ENCODE measurements at places on chromosomes 5 and 9.

DNA sequence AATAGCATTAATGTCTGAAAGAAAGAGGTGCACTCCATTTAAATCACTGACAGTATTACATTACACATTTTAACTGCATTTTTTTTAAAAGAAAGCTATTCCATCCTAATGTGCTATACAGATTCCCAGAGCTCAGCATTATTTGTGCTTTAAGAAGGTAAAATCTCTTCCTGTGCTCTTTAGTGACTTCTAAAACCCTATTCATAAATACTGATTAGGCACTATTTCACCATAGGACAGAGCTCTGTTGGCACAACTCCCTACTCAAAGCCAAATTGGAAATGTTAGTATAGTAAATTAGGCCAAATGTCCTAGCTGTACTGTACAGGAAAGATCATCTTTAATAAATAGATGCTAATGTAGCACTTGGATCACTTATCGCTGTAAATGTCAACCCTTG, 262.5 kb downstream of the TUSC1 start:
- no peak for DNase-seq

GRCh38 chr9:125632321-125633115, 74.5 kb downstream of the MAPKAP1 start:
- DNase-seq: no peak

GRCh38 chr5:1791176-1791575, 8.5 kb downstream of the MRPL36 start:
- DNase-seq: no peak

GRCh38 chr5:130045334-130045733, 141.1 kb downstream of the CHSY3 start:
- no peak for DNase-seq

- no peak for DNase-seq
Measured at GRCh38 chr5:96716007-96716406, 53.8 kb downstream of the CAST start.

- DNase-seq: no peak
Measured at GRCh38 chr9:114500697-114501292, 4.5 kb downstream of the WHRN start.

DNA sequence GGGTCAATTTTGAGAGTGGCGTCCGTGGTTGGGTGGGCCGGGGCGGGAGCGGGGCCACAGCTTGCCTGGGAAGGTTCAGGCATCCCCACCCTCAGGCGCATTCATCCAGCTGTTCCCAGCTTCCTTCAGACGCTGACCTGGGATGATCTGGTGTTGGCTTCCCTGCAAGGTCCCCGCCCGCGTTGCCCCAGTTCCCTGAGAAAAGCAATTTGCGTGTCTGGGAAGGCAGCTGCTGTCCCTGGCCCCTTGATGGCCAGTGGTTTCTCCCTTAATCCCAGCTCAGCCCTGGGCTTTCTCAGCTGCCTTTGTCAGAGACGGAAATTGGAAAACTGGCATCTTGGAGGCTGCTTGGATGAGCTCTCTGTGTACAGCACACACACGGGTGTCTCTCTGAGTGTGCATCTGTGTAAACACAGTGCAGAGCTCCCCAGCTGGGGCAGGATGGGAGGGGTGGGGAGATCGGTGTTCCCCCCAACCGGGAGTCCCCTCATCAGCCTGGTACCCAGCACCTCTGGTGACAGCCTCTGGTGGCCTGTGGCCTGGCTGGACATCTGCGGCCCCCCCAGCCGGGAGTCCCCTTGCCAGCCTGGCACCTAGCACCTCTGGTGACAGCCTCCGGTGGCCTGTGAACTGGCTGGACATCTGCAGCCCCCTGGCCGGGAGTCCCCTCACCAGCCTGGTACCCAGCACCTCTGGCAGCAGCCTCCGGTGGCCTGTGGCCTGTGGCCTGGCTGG, 94.0 kb downstream of the COL5A1 start:
- no peak for DNase-seq

- DNase-seq: no peak
Measured at GRCh38 chr5:2141254-2142000, 258.7 kb upstream of the IRX4 start.

DNA sequence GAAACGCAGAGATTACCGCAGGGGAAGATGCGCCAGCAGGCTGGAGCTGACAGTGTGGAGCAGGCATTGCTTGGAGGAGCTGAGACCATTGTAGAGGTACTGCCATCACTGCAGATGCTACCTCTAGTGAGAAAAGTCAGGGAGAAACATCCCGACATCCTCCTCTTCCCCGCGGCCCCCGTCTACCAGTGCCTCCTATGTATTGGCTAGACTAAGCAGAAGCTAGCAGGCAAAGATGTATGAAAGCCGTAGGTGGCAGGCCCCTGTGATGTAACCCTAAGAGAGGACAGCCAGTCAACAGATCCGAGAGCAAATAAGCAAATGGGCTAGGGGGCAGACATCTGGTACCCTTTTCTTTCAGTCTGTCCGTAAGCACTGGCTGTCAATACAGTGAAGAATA, 115.5 kb upstream of the ACTBL2 start:
- DNase-seq: no peak

DNA sequence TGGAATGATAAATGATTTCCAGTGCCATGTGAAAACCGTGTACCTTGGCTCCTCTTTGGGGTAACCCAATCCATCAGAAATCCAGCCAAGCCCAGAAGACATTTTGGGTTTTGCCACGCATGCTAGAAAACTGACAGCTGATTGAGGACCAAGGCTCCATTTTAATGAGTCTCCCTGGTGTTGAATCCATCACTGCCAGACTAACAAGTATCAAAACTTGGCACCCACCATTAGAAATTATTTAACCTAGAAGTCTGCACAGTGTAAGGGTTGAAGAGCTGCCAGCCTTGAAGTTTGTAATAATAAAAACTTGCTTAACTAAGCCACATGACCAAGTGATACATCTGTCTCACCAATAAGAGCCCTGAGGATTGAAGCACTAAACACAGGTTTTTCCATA, 369.9 kb downstream of the DNAH5 start:
- DNase-seq: no peak

- DNase-seq: no peak
Measured at GRCh38 chr5:80343067-80343466, 23.3 kb downstream of the SPZ1 start.

DNA sequence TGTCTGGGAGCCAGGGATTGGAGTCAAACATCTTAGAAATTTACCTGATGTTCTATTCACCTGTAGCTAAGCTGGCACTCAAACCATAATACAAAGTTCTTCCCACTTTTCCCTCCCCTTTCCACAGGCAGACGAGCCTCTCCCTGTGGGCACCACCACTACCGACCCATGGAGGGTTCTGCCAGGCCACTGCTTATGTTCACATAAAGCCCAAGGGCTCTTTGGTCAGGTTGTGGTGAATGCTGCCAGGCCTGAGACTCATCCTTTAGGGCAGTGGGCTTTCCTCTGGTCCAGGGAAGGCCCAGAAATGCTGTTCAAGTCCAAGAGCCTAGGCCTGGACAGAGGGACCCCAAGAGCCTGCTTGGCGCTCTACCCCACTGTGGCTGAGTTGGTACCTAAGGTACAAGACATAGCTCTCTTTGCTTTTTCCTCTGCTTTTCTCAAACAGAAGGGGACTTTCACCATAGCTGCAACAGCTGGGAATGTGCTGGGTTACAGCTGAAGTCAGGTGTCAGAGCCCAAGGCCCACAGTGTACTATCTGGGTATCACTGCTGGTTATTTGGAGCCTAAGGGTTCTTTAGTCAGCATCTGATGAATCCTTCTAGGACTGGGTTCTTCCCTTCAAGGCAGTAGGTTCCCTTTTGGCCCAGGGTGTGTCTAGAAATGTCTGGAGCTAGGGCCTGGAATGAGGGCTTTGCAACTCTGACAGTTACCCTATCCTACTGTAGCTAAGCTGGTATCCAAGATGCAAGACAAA, 620.1 kb downstream of the TLE1 start:
- DNase-seq: no peak

DNA sequence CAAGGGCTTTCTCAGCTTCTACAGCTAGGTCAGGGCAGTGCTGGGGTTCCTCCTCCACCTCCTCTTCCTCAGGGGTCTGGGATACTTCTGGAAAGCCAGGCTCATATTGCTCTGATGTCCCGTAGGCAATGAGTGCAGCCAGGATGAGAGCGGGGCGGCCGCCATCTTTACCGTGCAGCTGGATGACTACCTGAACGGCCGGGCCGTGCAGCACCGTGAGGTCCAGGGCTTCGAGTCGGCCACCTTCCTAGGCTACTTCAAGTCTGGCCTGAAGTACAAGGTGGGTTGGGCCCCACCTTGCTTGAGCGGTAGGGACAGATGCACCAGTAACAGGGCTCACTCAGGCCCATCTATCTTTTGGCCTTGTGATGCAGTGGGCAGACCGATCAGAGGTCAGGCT, 34.8 kb downstream of the GSN start:
- no peak for DNase-seq

DNA sequence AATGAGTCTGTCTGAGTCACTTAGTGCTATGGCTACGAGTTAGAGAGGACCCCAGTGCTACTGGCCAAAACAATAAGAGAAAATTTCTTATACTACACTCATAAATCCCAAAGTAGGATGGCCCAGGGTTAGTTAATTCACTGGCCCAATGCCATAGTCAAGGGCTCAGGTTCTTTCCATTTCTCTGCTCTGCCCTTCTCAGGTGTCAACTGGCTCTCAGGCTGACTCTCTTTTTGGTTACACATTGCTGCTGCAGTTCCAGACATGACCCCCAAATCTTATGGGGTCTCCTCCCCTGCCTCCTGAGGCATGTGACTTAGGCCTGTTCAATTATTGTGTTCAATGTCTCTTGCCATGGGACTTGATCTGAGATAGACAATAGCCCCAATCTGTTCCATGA, 70.4 kb downstream of the ARHGEF37 start:
- no peak for DNase-seq

All from NCI-H1417 treated with DMSO at 0.1 percent for 48 hours (cell line).